ENCODE measurements at places on chromosomes 3 and 15.

DNA sequence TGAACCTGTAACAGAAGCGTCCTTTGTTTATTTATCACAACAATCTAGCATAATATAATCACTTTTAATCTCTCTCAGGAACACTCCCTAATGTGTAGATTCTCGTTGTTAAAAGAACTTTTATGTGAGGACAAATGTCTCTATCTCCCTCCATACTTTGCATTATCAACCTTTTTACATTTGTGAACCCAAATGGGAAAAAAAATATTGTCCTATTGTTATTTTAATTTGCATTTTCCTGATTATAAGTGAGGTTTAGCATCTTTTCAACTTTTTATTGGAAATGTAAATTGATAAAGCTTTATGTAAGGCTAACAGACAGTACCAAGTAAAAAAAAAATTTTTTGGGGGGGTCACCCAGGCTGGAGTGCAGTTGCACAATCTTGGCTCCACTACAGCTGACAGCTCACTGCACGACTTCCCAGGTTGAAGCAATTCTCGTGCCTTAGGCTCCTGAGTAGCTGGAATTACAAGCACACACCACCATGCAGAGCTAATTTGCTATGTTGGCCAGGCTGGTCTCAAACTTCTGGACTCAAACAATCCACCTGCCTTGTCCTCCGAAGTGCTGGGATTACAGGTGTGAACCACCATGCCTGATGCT lies 33.0 kb upstream of the DENND4A start:
- DNase-seq: no peak

DNA sequence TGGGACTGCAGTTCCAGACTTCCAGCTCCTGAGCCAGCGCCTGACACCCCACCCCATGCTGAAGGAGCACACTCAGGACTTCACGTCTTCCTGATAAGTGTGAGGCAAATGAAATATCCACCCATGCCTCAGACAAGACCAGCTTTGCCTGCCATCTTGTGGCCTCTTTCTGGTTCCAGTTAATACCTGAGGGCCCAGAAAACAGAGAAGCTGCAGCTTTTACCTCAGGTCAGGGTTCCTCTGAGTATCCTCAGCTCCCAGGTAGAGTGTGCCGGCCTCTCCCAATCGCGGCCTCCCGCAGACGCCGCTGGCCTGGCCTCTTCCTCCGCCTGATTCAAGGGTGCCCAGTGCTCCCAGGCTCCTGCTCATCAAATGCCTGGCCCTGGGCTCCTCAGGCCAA lies 5.1 kb upstream of the KLHL6 start:
- no peak for DNase-seq

- DNase-seq: no peak
Measured at GRCh38 chr3:49454898-49455681, 15.0 kb upstream of the DAG1 start.

DNA sequence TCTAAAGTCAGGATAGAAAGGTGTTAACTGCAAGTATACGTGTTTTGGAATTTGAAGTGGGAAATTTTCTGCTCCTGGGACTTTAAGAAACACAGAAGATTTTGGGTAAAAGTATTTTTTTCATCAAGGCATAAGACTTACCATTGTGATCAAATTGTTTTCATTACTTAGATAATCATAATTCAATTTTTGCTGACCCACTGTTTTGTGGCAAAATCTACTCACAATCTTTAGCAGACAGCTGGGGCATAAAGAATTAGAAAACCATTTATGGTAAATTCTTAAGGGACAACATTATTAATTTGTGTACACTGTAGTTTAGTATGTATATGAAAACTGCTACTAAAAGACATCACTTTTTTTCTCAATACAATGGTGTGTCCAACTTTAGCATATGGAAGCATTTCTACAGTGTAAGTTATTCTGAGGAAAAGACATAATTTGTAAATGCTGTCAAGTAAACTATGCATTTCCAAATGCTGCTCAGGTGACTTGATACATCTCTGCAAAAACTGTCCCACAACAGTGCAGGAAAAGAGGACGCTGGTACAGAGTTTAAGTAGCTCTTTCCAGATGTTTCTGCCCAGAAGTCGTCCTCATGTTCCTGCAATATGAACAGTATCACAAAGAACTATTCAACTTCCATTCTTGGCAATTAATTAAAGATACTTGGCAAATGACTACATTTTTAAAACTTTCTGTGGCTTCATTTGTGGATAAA lies 52.3 kb downstream of the THSD4 start:
- DNase-seq: no peak

- DNase-seq: no peak
Measured at GRCh38 chr3:66396161-66396760, 104.6 kb downstream of the LRIG1 start.

DNA sequence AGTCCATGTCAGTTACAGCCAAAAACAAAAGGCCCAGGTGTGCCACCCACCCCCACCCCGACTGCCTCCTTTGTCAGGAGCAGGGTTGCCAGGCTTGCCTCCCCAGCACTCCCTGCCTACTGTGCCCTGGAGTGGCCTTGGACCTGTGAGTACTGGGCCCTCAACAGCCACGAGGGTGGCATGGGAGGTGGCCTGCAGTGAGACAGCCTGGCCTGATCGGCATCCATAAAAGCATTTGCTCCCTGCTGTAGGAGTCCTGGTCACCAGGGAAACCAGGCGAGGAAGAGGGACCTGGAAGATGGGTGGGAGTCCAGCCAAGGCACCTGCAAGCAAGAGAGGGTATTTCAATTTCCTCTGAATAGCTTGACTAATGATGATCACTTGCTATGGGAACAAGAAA lies 56.4 kb upstream of the KCNMB2 start:
- DNase-seq: no peak

GRCh38 chr3:24378313-24378712 lies 116.3 kb downstream of the THRB start:
- DNase-seq: no peak

- DNase-seq: no peak
Measured at GRCh38 chr15:79294075-79294474, 11.6 kb downstream of the ANKRD34C start.

GRCh38 chr15:48285329-48286214 lies 45.7 kb upstream of the DUT start:
- DNase-seq: no peak

- DNase-seq: no peak
Measured at GRCh38 chr3:179288845-179289244, 34.0 kb upstream of the ZNF639 start.

DNA sequence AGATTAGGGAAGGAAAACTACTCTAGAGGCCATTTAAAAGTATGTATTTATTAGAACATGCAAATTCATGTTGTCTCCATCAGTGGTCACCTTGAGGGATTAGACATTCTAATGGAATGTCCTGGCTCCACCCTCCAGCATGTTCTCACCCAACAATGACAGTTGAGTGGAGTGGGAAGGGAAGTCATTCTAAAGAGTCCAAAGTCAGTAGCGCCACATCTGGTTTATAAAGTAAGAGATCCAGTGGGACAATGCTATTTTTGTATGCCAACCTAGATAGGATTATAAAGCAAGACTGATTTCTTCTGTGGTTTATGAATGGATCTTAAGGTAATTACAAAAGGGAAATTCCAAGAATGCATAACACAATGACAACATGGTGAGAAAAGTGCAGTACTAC lies 33.3 kb downstream of the SLC24A1 start:
- no peak for DNase-seq

- DNase-seq: no peak
Measured at GRCh38 chr3:153061938-153062528, 100.0 kb upstream of the RAP2B start.

DNA sequence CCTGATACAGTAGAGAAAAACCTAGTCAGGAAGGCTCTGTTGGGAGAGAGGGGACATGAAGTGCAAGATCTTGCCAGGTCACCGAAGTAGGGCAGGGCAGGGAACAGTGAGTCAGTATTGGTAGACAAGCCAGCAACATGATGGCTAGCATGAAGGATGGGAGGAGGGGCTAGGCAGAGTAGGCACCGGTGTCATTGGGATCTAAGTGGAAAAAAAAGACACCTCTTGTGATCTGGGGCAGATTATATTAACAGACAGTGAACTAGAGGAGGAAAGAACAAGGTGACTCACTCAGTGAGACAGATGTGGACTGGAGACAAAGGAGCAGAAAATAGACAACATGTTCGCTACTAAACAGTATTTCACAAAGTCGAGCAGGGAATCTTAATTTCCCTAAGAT lies 149.2 kb upstream of the SLC24A5 start:
- DNase-seq: no peak

- DNase-seq: no peak
Measured at GRCh38 chr15:74723754-74724334, 1.5 kb downstream of the CYP1A1 start.

GRCh38 chr15:100934166-100934565 lies 15.0 kb downstream of the LRRK1 start:
- no peak for DNase-seq

DNA sequence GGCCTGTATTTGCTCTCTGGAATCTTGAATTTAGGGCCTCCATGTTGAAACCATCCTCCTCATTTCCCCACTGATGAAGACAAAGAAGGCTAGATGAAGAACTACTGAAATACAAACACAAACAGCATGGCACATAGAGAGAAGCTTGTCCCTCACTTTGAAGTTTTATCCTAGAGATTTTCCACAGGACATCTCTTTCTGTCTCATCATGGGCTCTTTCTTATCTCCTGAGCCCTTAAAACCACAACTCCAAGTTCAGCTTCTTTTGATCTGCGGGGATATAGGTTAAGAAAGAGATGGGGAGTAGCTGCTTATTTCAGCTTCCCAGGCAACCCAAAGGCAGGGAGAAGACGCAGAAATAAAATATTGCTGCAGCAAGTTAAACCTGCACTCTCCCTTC lies 213.1 kb upstream of the LRIG1 start:
- no peak for DNase-seq

GRCh38 chr15:69288531-69289341 lies 10.0 kb upstream of the PAQR5 start:
- no peak for DNase-seq

GRCh38 chr3:73680391-73681095 lies 55.8 kb upstream of the PDZRN3 start:
- DNase-seq: no peak

- no peak for DNase-seq
Measured at GRCh38 chr3:38519000-38519399, 22.9 kb downstream of the EXOG start.
